ENCODE measurements at places on chromosomes 16 and 17. TPM values are rescaled to one million over a fixed set of nuclear protein-coding genes. Genes with fewer than 3 reads are reported as not detected.

PRSS33 gene
- polyA plus RNA-seq: not detected

DLX3 gene
- not detected for polyA plus RNA-seq

P2RX1 gene
- polyA plus RNA-seq: 0.92 TPM

GAST gene
- polyA plus RNA-seq: not detected

SLC22A31 gene
- 3.0 TPM for polyA plus RNA-seq

LITAFD gene
- polyA plus RNA-seq: not detected

XYLT1 gene
- polyA plus RNA-seq: 1.1 TPM

HNF1B gene
- polyA plus RNA-seq: 6.7 TPM

DHRS7C gene
- not detected for polyA plus RNA-seq

GPR179 gene
- 0.03 TPM for polyA plus RNA-seq

CD300A gene
- 1.8 TPM for polyA plus RNA-seq

SMARCD2 gene
- polyA plus RNA-seq: 66.9 TPM

MAPT gene
- polyA plus RNA-seq: 4.1 TPM

FN3K gene
- polyA plus RNA-seq: 18.5 TPM

FMNL1 gene
- 10.1 TPM for polyA plus RNA-seq

AURKB gene
- 8.2 TPM for polyA plus RNA-seq

TBC1D26 gene
- polyA plus RNA-seq: 0.05 TPM

OR4D2 gene
- polyA plus RNA-seq: not detected

MPP3 gene
- polyA plus RNA-seq: 9.3 TPM

CD300LF gene
- 0.75 TPM for polyA plus RNA-seq

IGSF6 gene
- 0.73 TPM for polyA plus RNA-seq

PRSS8 gene
- polyA plus RNA-seq: 39.3 TPM

VAT1L gene
- polyA plus RNA-seq: 4.4 TPM

NOTUM gene
- polyA plus RNA-seq: 3.8 TPM

TBX21 gene
- polyA plus RNA-seq: 0.92 TPM

ABI3 gene
- polyA plus RNA-seq: 9.5 TPM

SYCE1L gene
- 5.0 TPM for polyA plus RNA-seq

SMPD3 gene
- polyA plus RNA-seq: 7.6 TPM

ZNF624 gene
- 1.5 TPM for polyA plus RNA-seq

CDRT4 gene
- 1.5 TPM for polyA plus RNA-seq

PPP1R27 gene
- 0.58 TPM for polyA plus RNA-seq

PSMC5 gene
- polyA plus RNA-seq: 153 TPM

TRPV3 gene
- not detected for polyA plus RNA-seq

PLK1 gene
- polyA plus RNA-seq: 6.4 TPM

MMP15 gene
- polyA plus RNA-seq: 15.5 TPM

SLC16A5 gene
- 7.9 TPM for polyA plus RNA-seq

AP1G1 gene
- polyA plus RNA-seq: 18.8 TPM

SLC5A11 gene
- not detected for polyA plus RNA-seq

ZNF287 gene
- 2.5 TPM for polyA plus RNA-seq

TMEM95 gene
- polyA plus RNA-seq: not detected

LGALS9 gene
- polyA plus RNA-seq: 54.0 TPM

DNAH9 gene
- polyA plus RNA-seq: 0.46 TPM

MT4 gene
- not detected for polyA plus RNA-seq

OR3A3 gene
- polyA plus RNA-seq: not detected

ALDH3A1 gene
- 332 TPM for polyA plus RNA-seq

CORO6 gene
- polyA plus RNA-seq: 1.4 TPM

SCARF1 gene
- polyA plus RNA-seq: 2.7 TPM
